Stimulated activated CD8-positive, alpha-beta memory T cell treated with anti-CD3 and anti-CD28 coated beads, Interleukin-4, amount 100 ng/mL, for 48 hours (primary cell): ENCODE measurements at places on chromosomes 2 and 18.

DNA sequence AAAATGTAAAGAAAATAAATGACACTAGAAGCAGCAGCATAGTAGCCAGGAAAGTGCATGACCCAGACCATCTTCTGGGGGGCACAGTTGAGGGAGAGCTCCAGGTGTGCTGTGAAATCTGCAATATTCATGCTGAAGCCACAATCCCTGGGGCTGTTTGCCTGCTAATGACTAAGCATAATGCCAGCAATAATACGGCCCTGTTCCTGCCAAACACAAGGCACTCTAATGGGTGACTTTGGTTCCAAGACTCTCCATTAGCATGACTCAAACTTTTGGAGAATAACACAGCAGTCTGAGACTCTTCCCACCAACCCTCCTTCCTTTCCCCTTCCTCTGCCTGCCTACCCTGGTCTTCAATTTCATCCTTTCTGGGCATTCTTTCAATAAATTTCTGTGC lies 77.9 kb upstream of the DOCK10 start:
- DNase-seq, result no peak

DNA sequence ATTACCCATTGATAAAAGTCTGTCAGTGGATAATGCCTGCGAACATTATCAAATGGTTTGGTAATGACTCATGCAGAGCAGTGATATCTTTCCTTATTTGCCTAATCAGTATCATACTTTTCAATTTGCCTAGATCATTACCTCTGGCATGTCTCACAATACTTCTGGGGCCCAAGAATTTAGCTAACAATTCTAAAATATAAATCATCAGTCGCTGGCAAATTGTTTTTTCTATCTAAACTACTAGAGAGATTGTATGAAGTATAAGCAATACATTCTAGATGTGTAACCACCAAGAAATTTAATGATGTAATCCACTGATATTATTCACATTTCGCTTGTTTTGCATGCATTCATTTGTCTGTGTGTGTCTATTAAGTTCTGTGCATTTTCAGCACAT lies 191.2 kb upstream of the CDH19 start:
- DNase-seq, result no peak

DNA sequence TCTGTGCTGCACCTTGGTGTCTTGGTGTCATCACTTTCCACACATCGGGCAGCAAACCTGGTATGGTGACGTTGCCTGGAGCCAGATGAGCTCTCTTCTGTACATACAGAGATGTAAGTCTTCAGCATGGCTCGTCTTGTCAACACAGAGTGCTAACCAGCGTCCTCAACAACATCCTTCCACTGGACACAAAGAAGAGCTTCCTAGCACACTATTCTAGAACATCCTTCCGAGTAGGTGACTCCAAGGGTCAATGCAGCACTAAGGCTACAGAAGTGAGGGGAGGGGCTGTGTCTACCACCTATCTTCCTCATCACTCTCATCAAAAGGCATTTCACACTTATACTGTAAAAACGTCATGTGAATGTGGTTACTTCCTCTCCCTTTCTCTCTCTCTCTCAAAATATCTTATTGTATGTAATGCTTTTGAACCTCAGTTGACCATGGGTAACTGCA lies 108.1 kb upstream of the SLC1A4 start:
- DNase-seq, result no peak

- DNase-seq, result no peak
Observed at GRCh38 chr2:240705204-240705791, 13.6 kb downstream of the AQP12A start.

DNA sequence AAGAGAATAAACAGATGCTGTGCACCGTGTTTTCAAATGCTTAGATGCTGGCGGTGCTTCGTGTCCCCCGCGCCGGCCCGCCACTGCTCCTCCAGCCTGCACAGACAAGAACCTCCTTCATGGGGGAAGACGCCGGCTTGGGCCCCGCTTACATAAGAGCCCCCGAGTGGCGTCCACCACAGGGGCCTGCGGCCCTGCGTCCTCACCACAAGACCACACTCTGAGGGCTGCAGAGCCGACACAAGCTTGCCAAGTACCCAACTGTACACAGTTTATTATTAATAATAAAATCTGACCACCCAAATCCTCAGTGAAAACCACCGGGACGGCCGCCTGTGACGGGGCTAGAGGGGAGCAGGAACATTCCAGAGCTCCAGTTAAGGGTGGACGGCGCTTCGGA lies 232.2 kb downstream of the HDAC4 start:
- DNase-seq, result no peak

DNA sequence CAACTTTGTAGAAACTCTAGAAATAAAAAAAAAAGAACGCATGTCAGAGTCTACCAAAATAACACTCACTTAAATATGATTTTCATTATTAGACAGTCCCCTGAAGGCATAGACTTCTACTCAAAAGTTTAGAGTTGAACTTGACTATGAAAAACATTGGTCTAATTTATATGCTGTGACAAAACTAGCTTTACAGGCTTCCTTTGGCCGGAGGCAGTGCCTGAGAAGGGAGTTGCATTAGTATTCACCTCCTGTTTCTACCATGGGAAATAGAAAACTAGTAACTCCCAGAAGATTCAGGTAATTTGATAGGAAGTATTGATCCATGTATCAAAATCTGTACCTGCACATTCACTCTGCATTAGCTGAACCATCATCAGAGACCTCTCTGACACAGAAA lies 163.4 kb upstream of the NOSTRIN start:
- DNase-seq, result no peak

GRCh38 chr2:152791979-152792378 lies 73.6 kb downstream of the ARL6IP6 start:
- DNase-seq, result no peak

DNA sequence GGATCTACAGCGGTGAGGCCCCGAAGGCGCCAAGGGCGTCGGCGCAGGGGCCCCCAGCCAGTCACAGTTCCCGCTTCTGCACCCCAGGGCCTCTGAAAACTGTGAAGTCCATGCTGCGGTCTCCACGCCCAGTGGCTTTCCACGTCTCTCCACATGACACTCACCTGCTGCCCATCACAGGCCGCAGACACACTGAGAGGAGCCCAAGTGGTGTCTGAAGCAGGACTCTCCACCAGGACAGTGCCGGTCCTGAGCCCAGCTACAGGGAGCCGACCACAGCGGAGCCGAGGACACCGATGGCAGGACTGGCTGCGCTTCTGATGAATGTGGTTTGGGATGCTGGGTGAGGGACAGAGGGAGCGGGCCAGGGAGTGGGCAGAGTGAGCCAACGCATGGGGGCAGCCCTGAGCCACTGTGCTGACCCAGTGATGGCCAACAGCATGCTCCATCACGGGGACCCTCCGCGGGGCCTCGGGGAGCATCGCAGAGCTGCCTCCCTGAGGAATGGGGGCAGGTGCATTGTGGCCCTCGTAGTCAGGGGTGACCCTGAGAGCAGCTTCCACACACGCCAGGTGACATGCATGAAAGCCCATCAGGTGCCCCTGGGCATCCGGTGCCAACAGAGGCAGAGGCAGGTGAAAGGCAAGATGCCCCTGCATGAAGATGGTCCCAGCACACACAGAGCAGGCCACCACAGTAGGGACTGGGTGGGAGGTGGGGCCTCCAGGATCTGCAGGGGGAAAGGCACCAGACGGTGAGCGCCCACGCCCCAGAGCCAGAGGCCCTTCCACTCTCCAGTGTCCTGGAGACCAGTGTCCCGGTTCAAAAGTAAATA lies 116.6 kb downstream of the HDAC4 start:
- DNase-seq, result no peak

- no peak for DNase-seq
Observed at GRCh38 chr2:147408357-147408756, 436.5 kb upstream of the ACVR2A start.

DNA sequence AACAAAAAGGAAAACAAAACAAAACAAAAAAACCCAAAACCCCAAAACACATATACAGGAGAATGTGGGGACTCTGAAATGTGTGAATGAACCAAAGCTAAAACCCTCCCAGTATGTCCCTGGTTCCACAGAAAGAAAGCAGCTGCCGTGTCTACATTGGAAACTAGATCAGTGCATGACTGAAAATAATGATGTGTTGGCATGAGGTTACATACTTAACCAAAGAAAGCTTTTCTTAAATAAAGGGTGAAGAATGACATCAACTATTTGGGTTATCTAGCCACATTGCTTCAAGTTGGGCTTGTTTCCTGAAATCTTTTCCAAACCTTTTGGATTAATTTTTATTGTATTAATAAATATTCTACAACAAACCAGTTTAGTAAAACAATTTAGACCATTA lies 91.9 kb upstream of the FN1 start:
- DNase-seq, result no peak

DNA sequence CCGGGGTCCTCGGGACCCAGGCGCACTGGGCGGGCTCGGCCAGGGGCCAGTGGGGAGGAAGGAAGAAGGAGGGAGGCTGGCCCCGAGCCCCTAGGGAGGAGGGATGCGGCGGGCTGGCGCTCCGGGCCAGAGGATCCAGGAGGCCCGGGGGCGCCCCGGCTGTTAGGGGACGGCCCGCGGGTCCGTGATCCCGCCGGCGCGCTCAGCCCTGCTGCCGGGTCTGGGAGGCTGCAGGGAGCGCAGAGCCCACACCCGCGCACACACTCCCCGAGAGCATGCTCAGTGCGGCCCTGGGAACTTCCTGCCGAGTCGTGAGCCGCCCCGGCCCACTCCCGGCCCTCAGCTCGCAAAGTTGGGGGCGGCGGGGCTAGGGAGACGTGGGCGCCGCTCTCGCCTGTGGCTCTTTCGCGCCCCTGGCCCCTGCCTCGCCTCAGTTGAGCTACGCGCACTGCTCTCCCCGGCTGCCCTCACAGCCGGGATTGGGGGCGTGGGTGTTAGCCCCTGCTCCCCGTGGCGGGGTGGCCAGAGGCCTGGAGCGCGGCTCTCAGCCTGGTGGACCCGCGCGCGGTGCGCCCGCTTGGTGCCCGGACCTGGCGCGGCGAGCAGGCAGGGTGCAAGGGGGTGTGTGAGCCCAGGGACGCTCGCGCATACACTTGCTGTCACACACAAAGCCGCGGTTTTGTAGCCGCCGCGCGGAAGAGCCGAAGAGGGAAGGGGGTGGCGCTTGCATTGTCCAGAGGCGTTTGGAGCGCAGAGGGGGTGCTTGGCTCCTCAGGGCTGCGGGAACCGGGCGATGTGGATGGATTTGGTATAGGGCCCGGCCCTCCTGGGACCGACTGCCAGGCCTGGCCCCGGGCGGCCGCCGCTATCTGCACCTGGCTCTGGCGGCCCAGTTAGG lies 132.9 kb upstream of the MGAT5 start:
- DNase-seq, result peak; percentile 73

- DNase-seq, result no peak
Observed at GRCh38 chr2:74461187-74462053, 3.2 kb downstream of the WBP1 start.

- DNase-seq, result no peak
Observed at GRCh38 chr2:85357736-85358135, 3.2 kb downstream of the ELMOD3 start.

- no peak for DNase-seq
Observed at GRCh38 chr2:157258520-157259326, 1.2 kb downstream of the GALNT5 start.

DNA sequence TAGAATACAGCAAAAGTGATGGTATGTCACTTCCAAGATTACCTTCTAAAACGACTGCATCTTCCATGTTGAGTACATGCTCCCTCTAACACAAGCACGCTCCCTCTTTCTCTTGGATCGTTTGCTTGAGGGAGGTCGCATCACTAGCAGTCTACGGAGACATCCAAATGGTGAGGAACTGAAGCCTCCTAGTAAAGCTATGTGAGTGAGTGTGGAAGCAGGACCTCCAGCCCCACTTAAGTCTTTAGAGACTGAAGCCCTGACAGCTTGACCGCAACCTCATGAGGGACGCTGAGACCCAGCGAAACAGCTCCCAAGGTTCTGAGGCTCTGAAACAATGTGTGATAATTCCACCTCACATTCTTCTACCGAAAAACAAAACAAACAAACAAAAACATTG lies 486.7 kb upstream of the GCFC2 start:
- no peak for DNase-seq

DNA sequence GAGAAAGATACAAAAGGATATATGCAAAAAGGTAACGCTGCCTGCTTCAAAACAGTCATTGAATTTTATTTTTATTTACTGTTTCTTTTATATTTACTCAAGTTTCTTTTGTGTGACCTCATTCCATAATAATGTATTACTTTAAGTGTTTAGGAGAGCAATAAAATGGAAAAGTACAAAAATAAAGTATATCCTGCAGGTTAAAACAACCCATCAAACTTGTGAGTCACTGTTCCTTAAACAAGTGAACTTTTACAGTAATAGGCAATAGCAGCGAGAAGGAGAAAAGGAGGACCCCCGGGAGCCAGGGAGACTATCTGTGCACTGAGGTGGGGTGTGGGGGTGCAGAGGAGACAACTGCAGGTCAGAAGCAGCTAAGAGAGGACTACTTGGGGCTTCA lies 124.5 kb downstream of the EN1 start:
- DNase-seq, result no peak

- DNase-seq, result no peak
Observed at GRCh38 chr2:233121856-233122255, 61.7 kb downstream of the INPP5D start.

DNA sequence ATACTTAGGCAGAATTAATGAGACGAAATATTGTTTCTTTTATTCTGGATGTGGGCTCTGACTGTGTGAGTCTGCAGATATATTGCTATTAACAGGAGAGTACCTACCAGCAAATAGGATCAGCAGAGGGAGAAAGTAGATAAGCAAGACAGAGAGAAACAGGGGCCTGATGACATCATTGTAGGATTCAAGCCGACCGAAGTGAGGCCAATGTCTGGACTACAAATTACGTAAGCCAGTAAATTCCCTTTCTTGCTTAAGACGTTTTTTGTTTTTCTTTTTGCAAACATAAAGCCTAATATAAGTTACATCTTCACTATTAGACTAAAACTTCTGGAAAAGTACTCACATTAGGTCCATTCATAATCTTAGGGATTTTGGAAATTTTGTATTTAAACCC lies 21.4 kb upstream of the PTPRM start:
- no peak for DNase-seq

DNA sequence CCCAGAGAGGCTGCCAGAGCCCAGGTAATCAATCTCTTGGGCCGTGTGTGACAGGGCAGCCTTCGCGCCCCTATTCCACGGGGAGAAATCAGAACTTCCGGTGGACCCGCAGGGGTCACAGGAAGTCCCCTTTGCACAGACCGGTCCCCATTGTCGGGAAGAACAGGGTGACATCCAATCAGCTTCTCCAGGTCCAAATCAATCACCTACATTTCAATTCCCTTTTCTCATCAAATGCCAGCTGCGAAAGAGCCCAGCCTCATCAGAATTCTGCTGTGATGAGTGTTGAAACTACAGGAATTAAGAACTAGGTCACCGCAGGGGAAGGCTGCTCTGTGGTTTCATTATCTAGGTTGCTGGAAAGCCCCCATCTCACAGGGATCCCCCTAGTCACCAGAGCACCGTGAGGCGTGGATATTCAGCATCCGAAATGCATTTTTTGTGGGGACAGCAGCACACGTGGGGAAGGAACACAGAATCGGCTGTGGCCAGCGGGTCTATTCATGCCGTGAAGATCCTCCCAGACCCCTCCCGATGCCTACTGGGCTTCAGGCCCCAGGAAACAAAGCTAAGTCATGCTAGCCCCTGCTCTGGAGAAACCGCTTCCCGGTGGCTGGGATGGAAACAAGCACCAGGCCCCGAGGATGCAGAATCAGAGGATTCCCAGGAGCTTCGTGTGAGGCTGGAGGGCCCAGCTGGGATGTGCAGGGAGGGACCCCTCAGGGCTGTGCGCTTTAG lies 193.7 kb upstream of the ID2 start:
- peak; percentile 73 for DNase-seq

- no peak for DNase-seq
Observed at GRCh38 chr2:119389615-119390306, 23.0 kb downstream of the DBI start.
